Central memory CD4-positive, alpha-beta T cell (primary cell): ENCODE measurements at places on chromosomes 6 and 20.

DNA sequence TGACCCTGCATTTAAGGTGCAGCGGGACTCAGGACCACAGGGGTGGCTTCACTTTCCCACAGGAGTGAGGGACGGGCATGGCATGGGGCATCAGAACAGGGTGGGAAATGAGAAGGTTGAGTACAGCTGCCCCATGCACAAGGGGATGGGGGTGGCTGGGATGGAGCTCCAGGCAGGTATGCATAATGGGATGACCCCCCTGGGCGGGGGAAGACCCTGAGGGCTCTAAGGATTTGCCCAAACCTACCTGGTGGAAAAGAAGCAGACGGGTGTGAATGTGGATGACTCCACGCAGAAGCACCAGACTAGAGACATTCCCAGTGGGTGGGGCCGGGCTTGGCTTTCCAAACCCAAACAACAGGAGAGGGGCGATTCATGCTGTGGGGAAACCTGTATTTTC is 200.3 kb downstream of the SYNDIG1 start:
- no peak for DNase-seq

DNA sequence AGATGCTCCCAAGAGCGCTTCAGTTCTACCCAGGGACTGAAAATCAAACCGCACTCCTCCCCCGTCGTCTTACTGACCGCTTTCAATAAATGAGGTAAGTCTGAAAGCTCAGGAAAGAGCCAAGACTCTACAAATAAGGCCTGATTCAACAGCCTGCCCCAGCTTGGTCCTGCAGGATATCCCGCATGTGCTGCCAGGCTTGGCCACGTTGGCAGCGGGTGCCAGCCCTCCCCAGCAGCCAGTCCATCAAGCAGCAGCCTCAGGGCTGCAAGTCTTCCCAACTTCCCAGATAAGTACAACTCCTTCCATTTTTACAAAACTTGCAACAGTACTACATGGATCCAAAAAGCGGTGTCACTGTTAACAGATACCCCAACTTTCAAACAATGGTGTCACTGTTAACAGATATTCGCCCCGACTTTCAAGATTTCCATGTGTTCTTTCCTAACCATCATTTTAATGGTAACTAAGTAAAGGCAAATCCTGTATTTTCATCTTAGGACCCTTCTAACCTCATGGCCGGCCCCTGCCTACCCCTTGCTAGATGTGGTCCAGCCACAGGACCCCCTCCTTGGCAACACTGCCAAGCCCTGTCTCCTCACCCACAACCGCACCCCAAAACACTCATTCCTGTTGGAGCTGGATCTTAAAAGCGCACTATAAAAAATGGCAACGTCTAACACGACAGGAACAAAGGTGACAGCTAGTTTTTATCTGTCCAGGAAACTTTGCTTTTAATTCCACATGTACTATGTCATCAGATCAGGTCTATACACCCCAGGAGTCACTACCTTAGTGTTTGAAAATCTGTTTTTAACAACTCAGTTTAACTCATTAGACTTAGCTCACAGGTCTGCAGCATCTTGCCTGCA is 28.0 kb downstream of the DIDO1 start:
- no peak for DNase-seq

- DNase-seq: no peak
These were observed 127.4 kb downstream of the DST start for GRCh38 chr6:56515081-56515905.

DNA sequence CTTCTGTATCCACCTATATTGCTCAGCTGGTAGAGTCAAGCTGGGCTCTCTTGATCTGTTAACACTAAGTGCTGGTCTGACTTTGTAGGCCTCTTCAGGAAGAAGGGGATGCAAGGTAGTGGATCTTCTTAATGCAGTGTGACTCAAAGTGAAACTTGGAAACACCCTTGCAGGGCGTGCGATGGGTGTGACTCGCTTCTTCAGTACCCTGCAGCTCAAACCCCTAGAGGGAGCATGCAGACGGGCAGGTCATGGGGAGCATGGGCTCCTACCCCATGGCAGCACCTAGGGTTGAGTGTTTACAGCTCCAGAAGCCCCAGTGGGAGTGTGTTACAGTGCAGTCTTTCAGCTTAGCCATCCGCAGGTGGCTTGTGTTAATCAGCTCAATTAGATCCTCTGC is 757 bp upstream of the SAMD3 start:
- DNase-seq: peak; percentile 60

DNA sequence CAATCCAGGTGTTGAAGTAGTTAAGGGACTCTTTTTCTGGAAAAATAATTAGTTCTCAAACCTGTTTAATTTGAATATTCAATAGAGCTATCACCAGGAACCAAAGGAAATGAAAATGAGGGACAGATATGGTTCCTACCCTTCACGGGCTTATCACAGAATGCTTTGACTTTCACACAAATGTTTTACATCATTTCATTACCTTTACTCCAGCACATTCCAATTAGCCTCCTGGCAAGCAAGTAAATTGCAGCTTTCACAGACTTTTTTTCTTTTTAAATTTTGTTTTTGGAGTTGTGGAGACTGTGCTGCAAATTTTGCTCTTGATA is 35.2 kb downstream of the PLEKHG1 start:
- DNase-seq: no peak

DNA sequence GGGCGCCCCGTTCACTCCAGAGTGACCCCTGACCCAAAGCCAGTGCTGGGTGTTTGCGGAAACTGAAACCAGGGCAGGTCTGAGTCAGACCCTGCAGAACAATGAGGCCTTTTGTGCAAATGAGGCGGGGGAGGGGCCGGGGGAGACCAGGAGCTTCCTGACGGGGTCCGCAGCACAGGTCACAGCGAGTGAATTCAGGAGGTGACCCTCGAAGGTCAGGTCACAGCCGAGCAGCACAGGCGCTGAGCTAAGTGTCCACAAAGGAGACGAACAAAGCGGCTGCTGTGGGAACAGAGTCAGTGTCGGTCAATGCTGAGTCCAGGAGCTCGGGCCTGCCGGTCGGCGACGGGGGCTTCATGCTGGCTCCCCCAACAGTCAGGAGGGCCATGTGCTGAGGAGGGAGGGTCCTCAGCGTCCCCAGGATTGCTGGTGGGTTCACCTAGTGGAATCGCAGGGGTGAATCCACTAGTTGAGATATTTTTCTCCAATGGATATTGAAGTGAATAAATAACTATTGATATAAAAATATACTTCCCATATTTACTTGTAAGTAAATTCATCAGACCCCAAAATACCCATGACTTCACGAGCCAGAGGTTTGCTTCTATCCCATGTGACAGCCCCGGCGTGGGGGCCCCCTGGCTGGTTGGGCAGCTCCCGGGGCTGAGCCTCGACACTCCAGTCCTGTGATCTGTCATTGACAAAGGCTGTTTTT is 188.4 kb upstream of the SULF2 start:
- no peak for DNase-seq

DNA sequence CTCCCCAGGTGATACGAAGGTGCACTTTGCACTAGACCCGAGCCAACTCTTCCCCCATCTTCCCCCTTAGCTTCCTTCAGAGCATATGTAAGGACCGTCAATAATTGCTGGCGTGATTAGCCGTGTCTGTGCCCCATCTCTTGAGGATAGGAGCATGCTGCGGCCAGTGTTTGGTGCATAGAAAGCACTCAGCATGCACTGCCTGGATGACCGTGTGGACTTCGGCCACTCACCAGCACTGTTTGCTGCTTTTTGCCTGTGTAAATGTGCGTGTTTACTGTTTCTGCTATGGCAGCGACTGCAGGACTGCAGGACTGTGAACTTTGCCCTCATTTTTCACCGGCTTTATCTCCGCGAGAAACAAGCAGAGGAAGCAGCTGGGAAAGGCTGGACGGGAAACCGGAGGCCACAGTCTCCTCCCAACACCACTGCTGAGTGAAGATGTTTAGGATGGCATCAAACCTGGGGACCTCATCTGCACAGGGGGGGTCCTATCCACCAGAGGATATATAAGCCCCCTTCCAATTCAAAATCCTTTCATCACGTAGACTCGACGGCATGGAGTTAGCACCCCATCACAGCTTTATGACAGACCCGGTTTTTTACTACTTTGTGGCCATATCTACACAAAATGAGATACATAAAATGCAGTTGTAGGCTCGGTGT is 150.6 kb upstream of the AFDN start:
- DNase-seq: no peak

- peak; percentile 72 for DNase-seq
These were observed 57.2 kb upstream of the ARID1B start for GRCh38 chr6:156719720-156720563.

DNA sequence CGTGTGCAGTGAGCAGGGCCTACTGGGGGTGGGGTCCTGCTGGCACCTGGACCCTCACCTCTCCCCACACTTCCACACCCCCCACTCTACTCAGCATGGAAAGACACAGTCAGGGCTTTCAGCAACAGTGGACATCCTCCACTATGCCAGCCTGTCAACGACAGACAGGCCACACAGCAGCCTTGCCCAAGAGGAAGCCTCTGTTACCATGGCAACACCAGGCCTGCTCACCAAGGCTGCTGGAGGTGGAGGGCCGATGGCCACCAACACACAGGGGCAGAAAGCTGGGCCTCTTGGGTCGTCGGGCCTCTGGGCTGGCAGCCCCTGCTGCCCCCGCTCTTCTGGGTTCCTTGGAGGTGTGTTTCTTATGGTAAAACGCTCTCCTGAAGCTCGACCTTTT is 13.6 kb downstream of the BNIP5 start:
- DNase-seq: no peak

DNA sequence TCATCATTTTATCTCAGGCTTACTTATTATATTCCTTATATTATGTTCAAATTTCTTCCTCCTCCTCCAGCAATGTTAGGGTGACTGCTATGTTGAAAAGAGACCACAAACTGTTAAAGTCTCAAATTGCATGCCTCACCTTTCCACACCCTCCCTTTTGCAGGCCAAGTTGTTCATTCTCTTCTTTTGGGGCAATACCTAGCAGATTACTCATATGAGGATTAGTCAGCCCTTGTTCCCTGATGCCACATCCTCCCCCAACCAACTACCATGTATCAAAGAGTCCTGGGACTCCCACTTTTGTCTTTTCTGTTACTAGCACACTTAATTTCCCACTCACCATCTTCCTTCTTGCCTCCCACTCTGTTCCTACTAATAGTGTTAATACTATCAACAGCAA is 434.7 kb downstream of the BCKDHB start:
- no peak for DNase-seq

DNA sequence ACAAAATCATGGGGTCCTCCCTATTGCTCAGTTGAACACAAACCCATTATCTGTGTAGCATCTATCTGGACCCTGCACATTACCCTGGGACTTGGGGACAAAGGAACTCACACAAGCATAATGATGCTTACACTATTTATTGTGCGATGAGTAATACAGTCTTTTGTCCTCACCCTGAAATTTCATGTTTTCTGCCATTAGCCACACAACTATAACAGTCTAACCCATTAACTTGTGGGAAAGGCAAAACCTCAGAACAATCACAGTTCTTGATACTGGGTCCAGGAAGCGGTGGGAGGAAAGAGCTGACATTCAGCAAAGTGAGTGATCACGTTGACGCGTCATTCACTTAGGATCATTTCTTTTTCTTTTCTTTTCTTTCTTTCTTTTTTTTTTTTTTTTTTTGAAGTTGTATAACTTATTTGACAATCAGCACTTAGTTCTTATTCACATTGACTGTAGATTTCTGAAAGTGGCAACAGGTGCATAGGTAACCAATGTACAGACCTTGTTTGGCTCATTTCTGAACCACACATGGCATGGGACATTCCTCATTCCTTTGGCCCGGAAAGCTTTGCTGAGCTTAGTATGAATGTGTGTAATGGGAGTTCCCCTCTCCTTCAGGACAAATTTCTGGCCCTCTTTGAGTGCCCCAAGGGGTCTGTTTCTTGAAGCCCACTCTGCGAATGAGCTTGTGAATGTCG is 94.8 kb upstream of the CNKSR3 start:
- peak; percentile 23 for DNase-seq

GRCh38 chr20:7822772-7823171 is 117.5 kb downstream of the HAO1 start:
- DNase-seq: no peak

DNA sequence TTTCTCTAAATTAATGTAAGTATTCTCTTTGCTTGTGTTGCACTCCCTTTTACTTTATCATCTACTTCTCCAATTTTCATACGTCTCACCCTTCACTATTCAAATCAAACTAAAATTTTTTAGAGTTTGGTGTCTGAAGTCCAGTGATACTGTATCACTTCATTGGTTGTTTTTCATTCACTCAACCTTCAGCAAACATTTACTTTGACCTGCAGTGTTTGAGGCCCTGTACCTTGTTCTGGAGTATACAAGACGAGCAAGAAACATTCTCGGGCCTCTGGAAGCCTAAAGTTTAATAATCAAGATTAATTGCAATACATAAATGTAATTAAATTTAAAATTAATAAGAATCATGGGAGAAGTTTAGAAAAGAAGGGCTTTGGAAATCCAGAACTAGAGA is 64.6 kb downstream of the SCAF8 start:
- no peak for DNase-seq

- DNase-seq: no peak
These were observed 383.8 kb upstream of the CITED2 start for GRCh38 chr6:139758209-139758611.

DNA sequence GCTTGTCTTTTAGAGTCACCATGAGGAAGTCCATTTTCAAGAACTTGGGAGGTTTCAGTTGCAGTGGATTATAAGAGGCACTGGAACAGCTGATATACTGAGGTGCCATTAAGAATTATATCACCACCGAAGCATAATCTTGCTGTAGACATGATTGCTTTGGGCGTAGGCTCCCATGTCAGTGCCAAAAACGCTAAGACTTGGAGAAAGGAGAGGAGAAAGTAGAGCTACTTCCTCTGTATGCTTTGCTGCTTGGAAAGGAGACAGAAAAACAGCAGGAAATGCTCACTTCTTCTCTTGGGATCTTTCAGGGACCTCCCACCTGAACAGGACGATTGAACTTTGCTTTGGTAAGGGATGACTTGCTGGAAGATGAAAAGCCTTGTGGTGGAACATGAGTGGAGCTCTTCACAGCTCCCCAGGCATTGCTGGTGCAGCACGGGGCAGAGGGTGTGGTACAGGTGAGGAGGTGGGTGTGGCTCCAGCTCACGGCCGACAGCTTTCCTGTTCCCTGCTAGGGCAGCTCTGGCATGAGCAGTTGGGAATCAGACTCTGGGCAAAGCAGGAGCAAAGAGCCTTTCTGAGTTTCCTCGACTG is 190.4 kb upstream of the JAG1 start:
- DNase-seq: no peak
